ENCODE measurements at places on chromosomes 7 and 10.

DNA sequence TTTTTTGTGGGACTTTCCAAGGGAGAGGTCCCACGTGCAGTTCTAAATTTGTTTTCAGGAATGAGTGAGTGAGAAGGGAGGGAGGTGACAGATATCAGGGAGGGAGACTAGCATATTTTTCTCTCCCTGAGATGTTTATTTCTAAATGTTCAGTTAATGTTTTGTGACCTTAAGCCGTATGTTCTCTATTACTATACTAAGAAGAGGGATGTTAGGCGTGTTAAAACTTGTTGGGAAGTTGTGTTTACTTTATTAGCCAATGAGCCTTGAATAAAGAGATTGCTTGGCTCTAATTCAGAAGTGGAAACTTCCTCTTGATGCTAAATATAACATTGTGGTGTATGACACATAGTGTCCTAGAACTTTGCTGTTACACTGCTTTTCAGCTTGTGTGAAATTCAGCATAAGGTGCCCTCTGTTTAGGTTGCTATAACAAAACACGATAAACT is 37.3 kb downstream of the DNAH11 start:
- peak; percentile 15 for DNase-seq

- DNase-seq = no peak
Observed at GRCh38 chr10:28281726-28282315, 21.0 kb downstream of the MPP7 start.

GRCh38 chr7:10268034-10268433 is 705.6 kb upstream of the PHF14 start:
- no peak for DNase-seq

- DNase-seq = no peak
Observed at GRCh38 chr10:3635211-3635671, 149.8 kb downstream of the KLF6 start.

DNA sequence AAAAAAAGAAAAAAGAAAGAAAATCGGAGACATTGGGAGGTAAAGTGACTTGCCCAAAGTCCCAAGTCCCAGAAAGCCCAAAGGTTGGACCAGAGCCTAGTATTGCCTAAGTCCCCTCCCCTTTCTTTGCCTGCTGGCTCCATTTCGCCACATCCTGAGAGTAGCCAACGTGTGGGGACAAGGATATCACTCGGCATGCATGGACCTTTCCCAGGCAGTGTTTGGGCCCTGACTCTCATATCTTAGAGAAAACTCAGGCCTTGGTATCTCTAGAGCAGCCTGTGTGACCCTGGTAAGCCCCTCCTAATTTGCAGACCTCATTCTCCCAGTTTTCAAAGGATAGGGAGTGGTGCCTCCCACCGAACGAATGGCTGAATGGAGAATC is 294.2 kb upstream of the ZMIZ1 start:
- no peak for DNase-seq

- no peak for DNase-seq
Observed at GRCh38 chr7:117793521-117793920, 79.7 kb downstream of the CTTNBP2 start.

GRCh38 chr10:100155936-100156335 is 29.9 kb downstream of the ERLIN1 start:
- no peak for DNase-seq

GRCh38 chr10:62653254-62653653 is 151.3 kb upstream of the ADO start:
- DNase-seq = no peak

DNA sequence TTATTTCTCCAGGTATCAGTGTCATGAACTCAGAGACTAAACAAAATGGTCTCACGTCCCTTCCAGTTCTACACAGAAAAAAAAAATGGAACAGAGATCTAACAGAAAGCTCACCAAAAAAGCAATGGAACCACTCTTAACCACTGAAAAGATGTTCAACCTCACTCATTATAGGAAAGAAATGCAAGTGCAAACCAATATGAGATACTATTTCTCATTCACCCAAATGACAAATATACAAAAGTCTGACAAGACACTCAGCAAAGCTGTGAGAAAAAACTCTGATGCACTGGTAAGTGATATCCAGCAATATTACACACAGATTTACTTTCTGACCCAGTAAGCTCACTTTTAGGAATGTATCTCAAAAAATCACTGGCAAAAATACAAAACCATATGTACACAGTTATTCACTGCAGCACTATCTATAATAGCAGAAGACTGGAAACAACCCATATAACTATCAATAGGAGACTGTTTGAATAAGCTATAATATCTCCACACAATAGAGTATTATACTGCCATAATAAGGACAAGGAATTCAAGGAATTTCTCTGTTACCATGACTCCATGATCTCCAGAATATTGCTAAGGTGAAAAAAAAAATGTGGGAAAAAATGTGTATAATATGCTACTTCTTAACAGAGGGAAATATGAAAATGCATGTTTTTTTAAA is 36.6 kb downstream of the ABI1 start:
- no peak for DNase-seq

DNA sequence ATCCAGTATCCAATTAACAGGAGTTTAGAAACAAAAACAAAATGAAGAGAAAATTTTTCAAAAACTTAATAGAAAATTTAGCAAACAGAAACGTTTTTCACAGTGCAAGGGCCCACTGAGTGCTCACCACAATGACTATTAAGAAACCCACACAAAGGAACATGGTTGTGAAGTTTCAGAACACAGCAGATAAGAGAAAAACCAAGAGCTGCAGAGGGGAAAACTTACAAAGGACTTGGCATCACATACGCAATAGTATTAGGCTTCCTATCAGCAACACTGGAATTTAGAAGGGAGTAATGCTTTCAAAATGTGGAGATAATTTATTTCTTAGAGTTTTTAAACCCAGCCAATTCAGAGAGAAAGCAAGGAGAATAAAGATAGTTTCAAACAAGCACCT is 1.7 kb upstream of the C7orf25 start:
- DNase-seq = no peak

- DNase-seq = no peak
Observed at GRCh38 chr7:29723599-29723998, 82.7 kb upstream of the WIPF3 start.

- DNase-seq = no peak
Observed at GRCh38 chr7:37344886-37345579, 103.6 kb downstream of the ELMO1 start.

DNA sequence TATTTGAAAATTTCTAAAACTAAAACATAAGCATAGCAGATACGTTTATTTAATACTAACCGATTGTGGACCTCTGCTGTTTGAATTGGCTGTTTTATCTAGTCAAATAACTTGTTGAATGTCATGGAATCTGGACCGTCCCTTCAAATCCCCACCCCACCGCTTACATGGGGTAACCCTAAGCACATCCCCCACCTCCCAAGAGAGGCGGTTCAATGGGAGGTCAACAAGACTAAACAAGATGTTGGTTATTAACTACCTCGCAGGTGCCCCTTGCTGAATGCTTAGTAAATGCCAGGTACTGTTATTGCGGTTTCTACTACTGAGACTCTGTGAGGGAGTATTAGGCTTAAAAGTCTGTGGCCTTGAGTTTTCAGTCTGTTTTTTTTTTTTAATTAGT is 70.9 kb downstream of the DAGLB start:
- DNase-seq = no peak

GRCh38 chr7:157035302-157035701 is 24.8 kb upstream of the MNX1 start:
- no peak for DNase-seq

DNA sequence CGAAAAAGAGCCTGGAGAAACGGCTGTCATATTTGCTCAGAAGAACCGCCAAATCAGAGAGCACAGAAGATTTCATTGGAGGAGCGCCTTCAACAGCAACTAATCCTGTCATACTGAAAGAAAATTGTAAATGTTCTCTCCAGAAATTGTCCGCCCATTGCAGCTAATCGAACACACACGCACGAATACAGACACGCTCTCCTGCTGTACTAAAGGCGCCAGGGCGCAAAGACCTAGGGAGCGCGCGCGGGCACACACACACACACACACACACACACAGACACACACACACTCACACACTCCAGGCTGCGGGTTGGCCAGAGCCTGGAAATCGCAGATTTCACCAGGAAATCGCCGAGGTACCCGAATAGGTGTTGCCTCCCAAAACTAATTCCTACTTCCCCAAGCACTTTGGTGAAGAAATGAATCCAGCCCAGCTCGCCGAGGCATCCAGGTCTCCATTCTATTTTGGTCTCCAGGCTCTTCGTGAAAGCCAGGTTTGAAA is at the start of gene CHRM2:
Gene CHRM2 (plus strand): TSS at position 157 of the 505 bp plus-strand sequence. CDS start 146,214 bp downstream, outside the sequence.
- DNase-seq = peak; percentile 65

DNA sequence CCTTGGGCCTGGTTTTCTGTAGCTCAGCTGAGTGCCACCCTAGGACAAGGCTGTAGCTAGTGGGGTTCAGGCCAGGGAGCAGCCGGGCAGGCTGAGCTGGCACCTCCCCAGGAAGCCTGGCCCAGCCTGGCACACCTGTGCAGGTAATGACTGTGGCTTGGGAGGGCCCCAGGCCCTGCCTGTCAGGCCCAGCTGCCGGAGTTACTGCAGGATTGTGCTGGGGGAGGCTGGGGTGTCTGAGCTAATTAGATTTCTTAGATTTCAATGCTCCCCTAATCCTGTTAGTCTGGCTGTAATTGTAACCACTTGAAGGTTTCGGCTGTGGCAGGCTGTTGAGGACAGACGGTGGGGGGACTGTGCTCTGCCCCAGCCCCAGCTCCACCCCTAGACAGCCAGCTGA is 6.0 kb downstream of the ZMIZ1 start:
- no peak for DNase-seq

DNA sequence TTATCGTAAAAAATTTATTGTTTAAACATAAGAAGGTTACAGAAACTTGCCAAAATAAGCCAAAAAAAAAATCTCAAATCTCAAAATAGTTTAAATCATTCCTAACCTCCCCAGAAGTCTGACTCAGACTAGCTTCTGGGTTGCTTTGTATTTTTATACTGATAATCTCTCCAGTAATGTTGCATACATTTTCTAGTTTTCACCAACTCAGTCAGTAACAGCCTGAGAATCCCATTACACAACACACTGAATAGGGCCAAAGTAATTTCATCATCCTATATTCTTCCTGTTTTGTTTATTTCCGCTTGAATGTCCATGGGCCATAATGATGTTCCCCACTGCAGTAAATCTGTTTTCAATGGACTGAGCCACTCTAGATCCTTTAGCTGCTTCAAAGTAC is 478.5 kb downstream of the GPAM start:
- DNase-seq = no peak

GRCh38 chr7:48097521-48098231 is 8.6 kb downstream of the UPP1 start:
- no peak for DNase-seq

- peak; percentile 11 for DNase-seq
Observed at GRCh38 chr7:117750612-117751563, 122.4 kb downstream of the CTTNBP2 start.

DNA sequence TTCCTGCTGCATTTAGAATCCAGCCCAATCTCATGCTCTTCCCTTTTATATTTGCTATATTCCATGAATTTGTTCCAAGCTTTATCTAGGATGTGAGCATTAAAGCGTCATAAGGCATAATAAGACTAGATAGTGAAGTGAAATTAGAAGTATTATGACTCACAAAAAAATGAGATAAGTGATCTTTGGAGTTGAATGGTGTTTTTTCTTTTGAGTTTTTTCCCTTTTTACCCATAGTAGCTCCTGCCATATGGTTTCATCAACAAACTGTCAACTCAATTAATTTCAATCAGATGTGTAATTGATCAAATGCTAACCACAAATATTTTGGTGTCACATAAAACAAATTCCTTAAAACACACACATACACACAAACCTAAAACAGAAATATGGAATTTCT is 17.0 kb downstream of the KLHDC10 start:
- DNase-seq = no peak

DNA sequence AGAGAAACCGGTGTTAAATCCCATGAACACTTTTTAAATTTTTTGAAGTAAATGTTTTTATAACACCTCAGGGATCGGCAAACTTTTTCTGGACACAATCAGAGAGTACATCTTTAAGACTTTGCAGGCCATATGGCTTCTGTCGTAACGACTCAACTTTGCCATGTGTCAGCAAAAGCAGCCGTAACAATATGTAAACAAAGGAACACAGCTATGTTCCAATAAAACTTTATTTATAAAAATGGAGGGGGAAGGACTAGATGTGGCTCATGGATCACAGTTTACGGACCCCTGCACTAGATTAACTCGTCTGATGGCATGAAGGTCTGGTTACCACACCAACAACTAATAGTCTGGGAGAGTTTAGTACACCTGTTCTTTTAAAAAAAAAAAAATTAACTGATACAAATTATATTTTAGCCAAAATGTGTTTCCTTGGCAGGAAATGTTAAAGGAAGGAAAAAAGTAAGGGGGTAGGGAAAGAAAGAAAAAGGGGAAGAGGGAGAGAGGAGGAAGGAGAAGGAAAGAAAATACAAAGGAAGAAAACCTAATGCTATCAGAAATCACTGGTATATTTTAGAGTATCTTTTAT is 50.2 kb downstream of the ABI1 start:
- no peak for DNase-seq

GRCh38 chr10:36574207-36574606 is 551.2 kb upstream of the ANKRD30A start:
- DNase-seq = peak; percentile 8

All from AG08396 (cell line).